ENCODE measurements at places on chromosomes 5 and 9.

DNA sequence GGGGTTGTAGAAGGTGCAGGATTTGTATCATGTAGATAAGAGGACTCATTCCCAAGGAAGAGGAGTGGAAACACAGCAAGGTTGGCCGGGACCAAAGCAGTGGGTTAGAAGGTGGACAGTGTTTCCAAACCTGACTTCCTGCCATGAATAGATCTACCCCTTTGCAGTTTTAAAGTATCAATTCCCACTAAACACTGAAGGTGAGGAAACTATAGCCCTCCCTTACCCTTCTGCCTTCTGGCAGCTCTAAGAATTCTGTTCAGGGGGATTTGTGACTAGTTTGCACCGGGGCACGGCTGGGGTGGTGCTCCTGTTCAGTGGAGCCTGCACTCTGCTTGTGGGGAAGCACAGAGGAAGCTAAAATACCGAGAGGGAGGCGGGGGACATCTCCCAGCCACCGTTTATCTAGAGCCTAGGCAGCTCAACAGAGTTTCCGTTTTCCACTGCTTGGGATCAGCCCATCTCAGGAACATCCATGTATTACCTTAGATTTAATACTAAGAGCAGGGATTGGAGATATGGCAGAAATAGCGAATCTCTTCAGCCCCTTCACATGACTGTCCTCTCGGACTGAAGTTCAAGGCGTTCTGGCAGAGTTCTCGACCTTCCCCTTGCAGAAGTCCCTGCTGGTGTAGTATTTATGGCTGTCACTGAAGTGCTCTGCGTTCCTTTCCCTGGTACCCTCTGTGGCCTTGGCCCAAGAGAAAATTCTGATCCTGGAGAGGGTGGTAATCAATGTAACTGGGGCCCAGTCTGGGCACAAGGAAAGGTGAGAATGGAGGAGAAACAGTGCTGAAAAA is 5.4 kb downstream of the ISL1 start:
- no peak for DNase-seq

- DNase-seq, result no peak
Measured at GRCh38 chr9:1157836-1158235, 107.7 kb downstream of the DMRT2 start.

DNA sequence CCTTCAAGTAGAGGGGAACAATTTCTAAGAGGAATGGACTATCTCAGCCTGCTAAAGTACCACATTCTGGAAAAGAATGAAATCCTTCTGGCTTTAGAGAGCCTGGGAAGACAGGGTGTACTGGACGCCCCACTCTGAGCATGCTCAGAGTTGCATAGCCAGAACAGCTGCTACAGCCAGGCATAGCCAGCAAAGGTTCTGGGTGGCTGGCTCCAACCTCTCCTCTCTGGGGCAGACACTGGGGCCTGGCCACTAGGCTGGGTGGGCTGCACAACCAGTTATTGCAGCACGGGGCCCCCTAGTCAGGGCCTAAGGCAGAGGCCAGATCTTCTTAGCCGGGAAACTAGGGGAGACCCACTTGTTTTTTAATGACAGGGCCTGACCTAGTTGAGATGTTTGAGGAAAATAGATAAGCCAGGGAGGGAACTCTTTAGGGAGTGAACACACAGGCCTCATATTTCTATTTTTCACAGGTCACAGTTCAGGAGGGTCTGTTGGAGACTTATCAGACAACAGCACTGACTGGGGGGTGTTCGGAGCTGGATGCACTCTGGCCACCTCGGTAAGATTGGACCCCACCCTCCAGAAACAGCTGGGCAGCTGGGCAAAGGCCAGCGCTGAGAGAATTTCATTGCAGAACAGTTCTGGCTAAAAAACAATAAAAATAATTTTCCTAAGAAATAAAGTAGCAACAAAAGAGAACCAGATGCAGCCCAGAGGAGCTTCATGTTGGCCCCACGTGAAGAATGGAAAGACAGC is 142.9 kb downstream of the LPAR1 start:
- DNase-seq, result no peak

DNA sequence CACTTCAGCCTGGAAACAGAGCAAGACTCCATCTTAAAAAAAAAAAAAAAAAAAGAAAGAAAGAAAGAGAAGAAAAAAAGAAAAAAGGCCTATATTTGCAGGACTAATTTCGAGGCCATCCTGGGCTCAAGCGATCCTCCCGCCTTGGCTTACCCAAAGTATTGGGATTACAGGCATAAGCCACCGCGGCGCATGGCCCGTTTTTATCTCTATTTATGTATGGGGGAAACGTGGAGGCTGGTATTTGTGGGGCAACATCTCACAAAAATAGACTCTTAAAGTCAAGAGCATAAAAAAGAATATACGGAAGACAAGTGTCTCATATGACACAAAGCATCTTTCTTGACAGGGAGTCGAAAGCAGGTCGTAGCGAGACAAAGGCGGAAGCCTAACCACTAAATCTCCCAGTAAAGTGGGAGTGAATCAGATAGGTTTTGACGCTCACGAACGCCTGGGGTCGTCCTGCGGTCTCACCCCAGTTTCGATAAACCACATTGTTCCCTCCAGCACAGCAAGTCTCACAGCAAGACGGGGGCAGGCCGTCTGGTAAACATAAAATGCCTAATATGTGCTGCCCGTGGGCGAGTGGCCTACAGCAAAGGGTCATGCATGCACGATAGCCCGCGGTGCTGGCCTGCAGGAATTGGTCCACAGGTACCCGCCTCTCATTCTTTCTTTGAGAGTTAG is 1.8 kb upstream of the TRIM41 start:
- DNase-seq, result no peak

Data from GM18507 (cell line).